Activated CD4-positive, alpha-beta T cell treated with anti-CD3 and anti-CD28 coated beads, Interleukin-2, amount 10 ng/mL, durations not matched to agents 24 days and 14 days (primary cell): ENCODE measurements at places on chromosomes 16 and 17. TPM values are rescaled to one million over a fixed set of nuclear protein-coding genes. Genes with fewer than 3 reads are reported as not detected.

DNA sequence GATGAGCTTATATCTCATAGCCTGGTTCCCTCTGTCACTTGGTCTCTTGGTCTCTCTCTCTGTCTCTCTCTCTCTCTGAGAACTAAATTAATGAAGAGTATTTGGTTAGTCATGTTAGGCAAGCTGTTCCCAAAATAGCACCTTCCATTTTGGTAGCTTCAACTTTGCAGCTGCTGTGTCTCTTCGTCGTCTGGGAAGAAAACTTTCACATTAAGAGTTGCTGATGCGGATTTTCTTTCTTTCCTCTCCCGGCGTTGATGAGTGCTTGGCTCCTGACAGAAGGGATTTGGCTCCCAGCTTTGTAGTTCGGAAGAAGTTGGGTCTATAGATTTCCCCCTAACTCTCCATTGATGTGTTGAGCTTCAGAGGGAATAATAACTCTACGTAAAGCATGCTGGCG lies at the start of gene RBFOX1:
Gene RBFOX1, plus strand, starts transcription at position 235 of the 400 bp plus-strand sequence.
- H3K27ac ChIP-seq: no peak within 1 kb of the TSS
- no peaks in the 10 kb centered on the region for H3K27me3 ChIP-seq
- no peak for DNase-seq
- no peaks in the 10 kb centered on the region for H3K4me1 ChIP-seq
- H3K36me3 ChIP-seq: no peaks in the 10 kb centered on the region

- no peak overlapping the region for H3K4me3 ChIP-seq
- no peaks in the 10 kb centered on the region for H3K36me3 ChIP-seq
- H3K27ac ChIP-seq: no peak overlapping the region
- no peak for DNase-seq
Measured at GRCh38 chr17:55564081-55564480, 52.8 kb upstream of the SMIM36 start.

DNA sequence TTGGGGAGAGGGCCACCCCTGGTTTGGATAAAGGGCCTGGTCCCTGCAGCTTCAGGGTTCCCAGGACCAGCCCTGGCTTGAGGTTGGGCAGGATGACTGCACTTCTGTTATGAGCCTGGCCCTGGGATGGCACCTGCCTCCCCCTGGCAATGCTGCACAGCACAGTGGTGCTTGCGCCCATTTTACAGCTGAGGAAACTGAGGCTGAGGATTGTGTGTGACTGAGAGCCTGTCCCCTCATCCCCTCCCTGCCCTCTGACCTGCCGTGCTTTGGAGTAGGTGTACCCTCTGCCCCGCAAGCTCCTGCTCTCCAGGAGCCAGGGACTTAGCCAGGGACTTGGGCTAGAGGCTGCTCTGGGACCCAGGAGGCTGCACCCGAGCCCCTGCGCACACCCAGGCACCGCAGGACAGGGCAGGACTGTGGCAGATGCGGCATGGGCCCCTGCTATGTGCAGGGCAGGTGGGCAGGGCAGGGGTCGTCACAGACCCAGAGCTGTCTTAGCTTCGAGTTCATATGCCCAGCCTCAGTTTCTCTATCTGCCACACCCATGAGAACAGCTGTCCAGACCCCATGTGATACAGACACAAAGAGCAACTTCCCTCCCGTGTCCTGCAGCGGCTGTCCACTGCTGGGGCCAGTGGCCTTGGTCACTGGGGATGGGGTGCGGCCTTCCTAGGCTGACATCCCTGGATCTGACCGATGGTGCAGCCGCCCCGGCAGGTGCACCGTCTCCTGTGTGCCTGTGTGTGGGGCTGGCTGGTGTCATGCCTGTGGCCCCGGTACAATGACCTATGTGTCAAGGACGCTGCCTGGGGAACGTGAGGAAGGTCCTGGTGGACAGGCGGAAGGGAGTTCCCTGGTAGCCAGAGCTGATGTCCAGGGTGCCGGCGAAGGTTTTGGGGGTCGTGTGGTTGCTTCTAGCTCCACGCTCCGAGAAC lies 36.6 kb downstream of the BAHCC1 start:
- H3K4me3 ChIP-seq: no peak overlapping the region
- no peaks in the 10 kb centered on the region for H3K4me1 ChIP-seq
- H3K27ac ChIP-seq: no peak overlapping the region
- H3K36me3 ChIP-seq: no peaks in the 10 kb centered on the region
- no peak for DNase-seq

DNA sequence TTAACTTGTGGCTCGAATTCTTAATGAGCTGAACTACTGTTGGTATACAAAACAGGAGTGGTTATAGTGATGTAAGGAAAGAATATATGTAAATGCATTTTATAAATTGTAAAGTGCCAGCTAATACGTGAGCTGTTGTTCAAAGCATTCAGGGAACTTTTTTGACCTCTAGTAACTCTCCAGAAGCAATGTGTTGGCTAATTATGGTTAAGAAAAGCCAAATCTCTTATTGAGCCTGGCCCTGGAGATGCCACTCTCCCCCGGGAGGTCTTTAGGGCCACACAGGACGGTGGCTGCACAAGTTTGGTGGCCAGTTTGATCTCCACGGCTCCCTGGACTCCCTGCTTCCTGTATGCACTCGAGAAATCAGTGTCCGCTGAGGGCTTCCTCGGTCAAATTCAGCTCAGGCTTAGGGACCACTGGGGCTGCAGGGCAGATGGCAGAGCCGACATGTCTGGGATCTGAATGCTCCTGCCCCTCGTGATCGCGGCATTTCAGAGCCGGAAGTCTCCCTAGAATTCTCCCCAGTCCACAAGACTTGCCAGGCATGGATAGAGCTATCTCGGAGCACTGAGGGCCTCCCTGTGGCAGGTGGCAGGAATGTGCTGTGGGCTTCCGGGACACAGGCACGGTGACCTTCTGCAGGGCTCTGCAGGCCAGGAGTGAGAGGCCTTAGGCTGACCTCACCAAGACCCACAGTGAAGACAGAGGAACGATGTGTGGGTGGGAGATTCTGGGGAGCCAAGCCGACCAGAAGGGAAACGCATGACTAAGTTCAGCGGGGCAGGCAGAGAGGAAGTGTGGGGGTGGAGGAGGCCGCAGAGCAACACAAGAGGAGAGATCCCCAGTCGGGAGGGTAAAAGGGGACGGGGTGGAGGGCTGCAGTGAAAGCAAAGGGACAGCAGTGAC lies 18.6 kb upstream of the PITPNM3 start:
- H3K36me3 ChIP-seq: peaks cover 10% of the 10 kb centered on the region
- H3K4me3 ChIP-seq: peak overlapping the region; percentile 49
- peaks cover 22% of the 10 kb centered on the region for H3K4me1 ChIP-seq
- H3K27ac ChIP-seq: peak overlapping the region; percentile 68

DNA sequence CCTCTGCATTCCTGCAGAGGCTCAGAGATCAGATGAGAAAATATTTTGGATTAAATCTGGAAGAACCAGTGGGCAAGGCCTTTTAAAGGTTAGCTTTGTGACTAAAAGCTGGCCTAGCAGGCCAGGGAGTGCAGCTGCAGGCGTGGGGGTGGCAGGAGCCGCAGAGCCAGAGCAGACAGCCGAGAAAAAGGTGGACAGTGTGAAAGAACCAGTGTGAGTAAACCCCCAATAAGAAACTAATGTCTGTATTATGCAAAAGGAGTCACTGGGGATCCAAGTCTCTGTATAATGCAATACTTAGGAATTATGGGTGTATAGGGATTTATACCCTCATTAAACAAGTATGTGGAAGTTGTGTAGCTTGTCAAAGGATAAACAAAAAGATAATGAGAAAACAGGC lies 21.4 kb upstream of the SPACA3 start:
- H3K4me1 ChIP-seq: peaks cover 9% of the 10 kb centered on the region
- H3K36me3 ChIP-seq: no peaks in the 10 kb centered on the region
- peaks cover 26% of the 10 kb centered on the region for H3K27me3 ChIP-seq
- DNase-seq: no peak
- H3K27ac ChIP-seq: no peak overlapping the region

DNA sequence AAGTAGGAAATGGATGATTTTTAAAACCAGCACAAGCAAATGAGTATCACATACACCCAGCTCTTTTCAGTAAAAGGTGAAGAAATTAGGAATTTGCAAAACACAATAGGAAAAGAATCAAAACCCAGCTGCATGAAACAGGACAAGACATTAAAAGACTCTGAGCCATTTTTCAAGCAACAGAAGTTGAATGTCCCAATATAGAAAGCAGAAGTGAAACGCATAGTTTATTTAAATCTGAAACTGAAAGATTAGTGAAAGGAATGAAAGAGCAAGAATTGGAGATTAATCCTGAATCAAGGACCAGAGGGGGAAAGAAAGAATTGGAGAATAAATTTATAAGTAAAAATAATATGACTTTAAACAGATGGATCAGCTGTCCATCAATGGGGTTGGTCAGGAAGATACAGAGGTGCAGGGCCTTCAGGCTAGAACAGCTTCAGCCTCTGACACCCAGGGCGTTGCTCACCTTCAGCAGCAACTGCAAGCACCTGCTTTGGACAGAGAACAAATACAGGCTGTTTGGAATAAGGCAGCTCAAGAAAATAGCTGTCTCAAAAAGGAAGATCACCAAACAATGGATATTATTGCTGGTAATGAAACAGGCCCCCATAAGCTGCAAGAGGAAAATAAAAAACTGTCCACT lies 3.9 kb upstream of the ARHGAP17 start:
- peak; percentile 62 for DNase-seq
- H3K4me1 ChIP-seq: peaks cover 38% of the 10 kb centered on the region
- peak overlapping the region; percentile 42 for H3K4me3 ChIP-seq
- peak overlapping the region; percentile 57 for H3K27ac ChIP-seq

GRCh38 chr17:492022-492413 lies 139.4 kb upstream of the RPH3AL start:
- DNase-seq: no peak
- peaks cover 12% of the 10 kb centered on the region for H3K27me3 ChIP-seq
- H3K27ac ChIP-seq: no peak overlapping the region
- H3K36me3 ChIP-seq: peaks cover 6% of the 10 kb centered on the region

- no peaks in the 10 kb centered on the region for H3K36me3 ChIP-seq
- H3K4me3 ChIP-seq: no peak overlapping the region
- no peak overlapping the region for H3K27ac ChIP-seq
- DNase-seq: no peak
Measured at GRCh38 chr17:21462237-21462636, 86.1 kb downstream of the KCNJ12 start.

GRCh38 chr16:4925791-4926190 lies 11.2 kb downstream of the PPL start:
- H3K36me3 ChIP-seq: no peaks in the 10 kb centered on the region
- no peaks in the 10 kb centered on the region for H3K27me3 ChIP-seq
- H3K4me3 ChIP-seq: no peak overlapping the region
- no peak overlapping the region for H3K27ac ChIP-seq

IKZF3 gene
- 14.7 and 15.9 TPM in 2 replicates for total RNA-seq

BPTF gene
- 74.5 and 77.1 TPM in 2 replicates for total RNA-seq

NKD1 gene
- total RNA-seq: 0.77 and 1.7 TPM in 2 replicates

KRT33B gene
- total RNA-seq: not detected in 2 replicates

TP53TG3E gene
- total RNA-seq: not detected in 2 replicates

HS3ST3B1 gene
- 19.6 and 20.8 TPM in 2 replicates for total RNA-seq

GAN gene
- 14.1 and 14.3 TPM in 2 replicates for total RNA-seq
